A673 (cell line): ENCODE measurements at places on chromosomes 5 and 9. TPM values are rescaled to one million over a fixed set of nuclear protein-coding genes. Genes with fewer than 3 reads are reported as not detected.

DNA sequence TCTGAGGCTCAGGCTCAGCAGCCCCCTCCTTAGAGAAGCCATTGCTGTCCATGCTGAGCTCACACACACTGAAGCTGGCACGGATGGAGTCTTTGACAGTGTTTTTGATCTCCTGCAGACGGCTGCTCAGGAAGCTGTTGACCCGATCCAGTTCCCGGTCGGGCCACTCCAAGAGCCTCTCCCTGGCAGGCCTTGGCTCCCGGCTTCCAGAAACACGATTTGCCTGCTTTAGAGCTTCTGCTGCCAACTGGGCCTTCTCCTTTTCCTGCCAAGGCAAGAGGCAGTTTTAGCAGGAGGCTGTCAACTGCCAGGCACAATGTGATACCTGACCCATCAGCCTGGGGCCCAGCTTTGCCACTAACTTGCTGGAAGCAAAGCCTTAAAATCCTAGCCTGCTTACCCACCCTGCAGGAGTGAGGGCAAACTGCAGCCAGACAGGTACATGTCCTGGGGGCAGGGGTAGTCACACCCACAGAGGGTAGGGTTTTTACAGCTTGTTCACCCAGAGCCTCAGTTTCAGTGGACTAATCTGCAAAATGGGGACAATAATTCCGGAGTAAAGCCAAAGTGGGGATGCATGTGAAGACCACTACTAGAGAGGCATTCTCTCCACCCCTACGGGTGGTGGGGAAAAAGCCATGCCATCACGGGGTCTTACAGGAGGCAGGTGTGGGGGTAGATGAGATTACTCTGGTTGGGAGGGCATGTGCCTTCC lies 8.3 kb upstream of the DDX41 start:
- no peak for DNase-seq

DNA sequence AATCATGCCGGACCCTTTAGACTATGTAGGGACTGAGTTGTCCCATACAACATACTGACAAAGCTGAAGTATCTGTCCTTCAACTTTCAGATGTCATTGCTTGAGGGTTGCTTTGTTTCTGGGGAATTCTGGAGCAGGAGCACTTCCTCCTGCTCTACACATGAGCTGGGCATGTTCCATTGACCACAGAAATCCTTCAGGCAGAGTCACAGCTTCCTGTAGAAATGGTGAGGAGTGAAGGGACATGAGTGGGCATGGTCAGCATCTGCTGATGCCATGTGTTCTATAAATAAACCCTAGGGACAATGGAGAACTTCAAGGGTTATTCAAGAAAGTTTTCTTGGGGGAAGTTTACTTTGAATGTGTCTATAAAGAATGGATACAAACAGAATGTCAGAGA lies 296.6 kb upstream of the FBXL7 start:
- no peak for DNase-seq

GRCh38 chr5:143685246-143685815 lies 126.6 kb upstream of the HMHB1 start:
- no peak for DNase-seq

DNA sequence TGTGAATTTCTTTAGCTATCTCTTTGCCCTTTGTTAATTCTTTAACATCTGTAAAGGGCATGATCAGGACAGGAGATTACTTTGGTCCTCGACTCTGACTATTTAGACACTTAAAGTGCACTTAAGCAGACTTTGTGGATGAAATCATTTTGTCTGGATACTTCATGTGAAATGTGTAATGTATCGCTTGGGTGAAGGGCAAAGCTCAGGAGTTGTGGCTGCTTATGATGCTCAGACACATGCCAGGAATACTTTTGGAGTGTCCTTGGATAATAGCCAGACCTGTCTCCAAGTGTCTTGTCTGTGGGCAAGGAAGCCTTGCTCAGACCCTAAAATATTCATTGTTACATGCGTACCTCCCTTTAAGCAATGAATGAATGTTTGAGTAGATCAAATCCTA lies 87.8 kb downstream of the RAI14 start:
- DNase-seq = no peak

- DNase-seq = no peak
Measured at GRCh38 chr9:13979941-13980318, 334.0 kb downstream of the NFIB start.

The TEX48 gene
- total RNA-seq = not detected in 2 replicates

The TRAF2 gene
- 29.2 and 33.2 TPM in 2 replicates for total RNA-seq

- no peak for DNase-seq
Measured at GRCh38 chr5:171825051-171825450, 39.4 kb downstream of the SMIM23 start.

DNA sequence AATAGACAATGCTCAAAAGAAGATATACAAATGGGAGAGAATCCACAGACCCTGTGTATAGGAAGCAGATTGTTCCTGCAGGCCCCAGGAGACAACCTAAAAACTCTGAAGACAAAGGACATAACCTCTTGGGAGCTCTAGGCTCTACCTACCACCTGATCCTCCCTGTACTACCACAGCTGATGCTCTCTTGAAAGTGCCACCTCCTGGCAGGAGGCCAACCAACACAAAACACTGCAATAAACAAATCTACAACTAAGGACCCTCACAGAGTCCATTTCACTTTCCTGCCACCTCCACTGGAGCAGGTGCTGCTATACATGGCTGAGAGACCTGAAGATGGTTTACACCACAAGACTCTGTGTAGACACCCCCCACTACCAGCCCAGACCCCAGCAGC lies 49.0 kb downstream of the STARD4 start:
- DNase-seq = no peak

DNA sequence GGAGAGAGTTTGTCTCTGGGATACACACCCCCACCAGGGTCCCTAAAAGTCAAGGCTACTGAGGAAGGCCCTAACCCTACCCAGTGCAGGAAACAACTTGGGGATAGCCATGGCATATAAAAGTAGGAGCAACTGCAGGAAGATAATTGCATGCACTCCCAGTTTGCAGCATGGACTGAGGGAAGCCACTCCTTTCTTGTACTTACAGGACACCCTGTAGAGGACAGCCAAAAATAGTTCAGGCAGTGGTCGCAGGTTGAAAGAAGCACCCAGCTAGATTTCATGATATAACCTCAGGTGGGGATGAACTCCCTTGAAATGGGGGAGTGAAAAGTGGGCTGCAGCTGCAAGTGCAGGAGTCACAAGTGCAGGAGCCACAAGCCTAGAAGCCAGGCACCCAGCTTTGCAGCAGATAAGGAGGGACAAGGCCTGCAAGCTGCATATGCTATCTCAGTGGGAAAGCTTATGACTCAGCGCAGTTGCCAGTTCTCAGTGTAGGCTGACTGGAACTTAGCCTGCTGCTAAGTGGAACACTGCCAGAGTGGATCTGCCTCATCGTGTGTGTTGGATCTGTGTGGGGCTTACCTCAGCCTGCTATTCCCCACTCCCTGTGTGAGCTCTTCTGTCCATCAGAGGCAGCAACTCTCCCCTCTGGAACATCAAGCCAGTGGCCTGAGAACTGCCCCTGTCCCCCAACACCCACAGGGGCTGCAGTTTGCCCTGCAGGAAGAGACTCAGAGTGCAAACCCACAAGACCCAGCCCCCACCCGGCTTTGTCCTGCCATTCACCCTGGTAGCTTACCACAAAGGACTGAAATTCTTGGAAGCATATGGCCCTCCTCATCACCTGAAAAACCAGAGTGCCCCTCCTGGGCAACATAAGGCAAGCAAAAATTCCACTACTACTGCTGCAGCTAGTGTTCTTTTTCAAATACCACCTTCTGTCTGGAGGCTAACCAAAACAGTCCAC lies 42.7 kb downstream of the CYLC2 start:
- no peak for DNase-seq

The PDZD2 gene
- total RNA-seq = 2.2 and 2.3 TPM in 2 replicates

The PPP1R26 gene
- total RNA-seq = 7.4 and 9.6 TPM in 2 replicates

GRCh38 chr9:107969727-107970126 lies 480.2 kb upstream of the KLF4 start:
- DNase-seq = no peak

GRCh38 chr9:10562581-10563343 lies 50.0 kb downstream of the PTPRD start:
- DNase-seq = peak; percentile 1

DNA sequence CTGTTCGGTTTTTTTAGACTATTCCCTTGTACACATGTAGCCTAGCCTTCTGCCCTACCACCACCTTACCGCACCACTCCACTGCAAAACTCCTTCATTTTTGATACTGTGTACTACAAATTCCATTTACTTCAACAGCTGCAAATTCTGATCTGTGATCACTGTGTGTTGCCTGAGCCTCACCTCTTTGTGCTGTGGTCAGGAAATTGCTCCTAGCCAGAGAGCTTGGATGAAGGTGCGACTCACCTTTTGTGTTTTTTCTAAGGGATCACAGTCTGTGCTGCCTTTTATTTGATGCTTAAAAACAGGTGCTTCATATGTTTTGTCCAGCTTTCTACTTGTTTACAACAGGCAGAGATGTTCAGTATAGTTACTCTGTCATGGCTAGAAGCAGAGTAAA lies 31.5 kb downstream of the CSNK1G3 start:
- DNase-seq = no peak

The DNM1 gene
- total RNA-seq = 7.6 and 11.8 TPM in 2 replicates

The MAP3K1 gene
- 6.3 and 7.2 TPM in 2 replicates for total RNA-seq
